ENCODE measurements at places on chromosomes 6 and 20.

DNA sequence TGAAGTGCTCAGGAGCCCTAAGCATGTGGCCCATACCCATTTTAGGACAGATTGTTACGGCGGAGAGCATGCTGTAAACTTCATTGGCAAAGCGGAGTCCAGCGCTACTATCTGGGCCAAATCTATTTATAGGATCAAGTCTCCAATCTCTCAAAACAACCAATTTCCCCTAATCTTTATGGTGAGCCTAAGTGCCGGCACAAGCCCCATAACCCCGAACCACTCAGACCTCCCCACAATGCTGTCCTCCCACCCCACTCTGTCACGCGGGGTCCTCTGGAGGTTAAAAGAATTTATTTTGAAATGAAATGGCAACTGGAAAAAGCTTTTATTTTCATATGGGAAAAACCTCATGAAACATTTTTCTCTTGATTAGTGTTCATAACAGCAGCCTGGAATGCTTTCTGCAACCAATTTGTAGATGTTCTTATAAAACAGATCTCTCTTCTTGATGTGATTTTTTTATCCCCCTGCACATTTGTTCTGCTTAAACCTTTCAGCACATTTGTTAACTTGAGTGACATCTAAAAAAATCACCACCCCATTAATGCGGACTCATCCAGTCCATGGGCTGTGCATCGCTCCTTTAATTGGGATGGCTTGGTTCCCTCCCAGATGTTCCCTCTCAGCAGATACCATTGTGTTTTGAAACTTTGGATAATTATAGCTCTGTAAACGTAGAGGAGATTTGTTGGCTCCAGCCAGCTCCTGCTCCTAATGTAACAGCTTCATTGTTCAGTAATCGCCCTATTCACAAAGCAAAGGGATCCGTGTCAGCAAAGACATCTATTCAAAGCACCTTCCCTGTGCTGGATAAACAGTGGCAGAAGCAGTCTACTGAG is 323.6 kb downstream of the CD83 start:
- DNase-seq = no peak

DNA sequence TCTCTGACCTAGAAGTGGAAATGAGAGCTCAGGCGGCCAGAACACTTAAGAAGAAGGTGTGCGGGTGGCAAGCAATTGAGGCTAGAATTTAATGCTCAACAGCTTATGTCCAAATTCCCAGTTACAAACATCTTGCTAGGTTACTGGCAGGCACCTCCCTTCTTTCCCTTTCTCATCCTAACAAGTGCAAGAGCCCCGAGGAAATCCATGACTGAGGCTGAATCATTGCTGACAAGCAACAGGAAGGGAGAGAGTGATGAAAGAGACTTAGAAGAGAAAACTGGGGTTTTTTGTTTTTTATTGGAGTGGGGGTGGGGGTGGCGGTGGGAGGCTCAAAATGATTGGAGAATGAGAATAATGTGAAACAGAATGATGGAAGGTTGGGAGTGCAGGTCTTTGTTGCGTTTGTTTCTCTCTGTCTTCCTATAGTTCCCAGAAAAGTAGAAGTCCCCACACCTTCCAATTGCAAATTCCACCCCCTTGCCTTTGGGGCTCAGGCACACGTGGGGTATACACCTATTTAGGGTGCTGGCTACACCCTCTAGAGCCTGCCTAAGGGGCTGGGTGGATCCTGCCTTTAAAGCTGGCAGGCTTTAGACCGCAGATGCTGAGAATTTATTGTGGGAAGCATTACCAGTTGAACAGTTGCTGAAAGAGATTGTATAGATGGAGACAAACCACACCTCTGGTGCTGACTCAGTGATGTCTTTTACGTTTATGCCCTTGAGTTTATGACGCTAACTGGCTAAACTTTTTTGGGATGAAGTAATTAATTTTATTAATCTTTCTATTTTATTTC is 1.4 kb downstream of the FAM83B start:
- DNase-seq = no peak

DNA sequence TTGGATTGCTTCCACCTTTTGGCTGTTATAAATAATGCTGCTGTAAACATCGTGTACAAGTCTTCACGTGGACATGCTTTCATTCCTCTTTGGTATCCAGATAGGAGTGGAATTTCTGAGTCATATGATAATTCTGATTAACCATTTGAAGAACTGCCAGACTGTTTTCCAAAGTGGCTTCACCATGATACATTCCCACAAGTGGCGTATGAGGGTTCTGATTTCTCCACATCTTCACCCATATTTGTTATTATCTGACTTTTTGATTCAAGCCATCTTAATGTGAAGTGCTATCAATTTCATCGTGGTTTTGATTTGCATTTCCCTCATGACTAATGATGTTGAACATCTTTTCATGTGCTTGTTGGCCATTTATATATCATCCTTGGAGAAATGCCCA is 2.9 kb upstream of the SNRPB start:
- no peak for DNase-seq

GRCh38 chr6:164106345-164106769 is 691.8 kb downstream of the QKI start:
- peak; percentile 76 for DNase-seq

DNA sequence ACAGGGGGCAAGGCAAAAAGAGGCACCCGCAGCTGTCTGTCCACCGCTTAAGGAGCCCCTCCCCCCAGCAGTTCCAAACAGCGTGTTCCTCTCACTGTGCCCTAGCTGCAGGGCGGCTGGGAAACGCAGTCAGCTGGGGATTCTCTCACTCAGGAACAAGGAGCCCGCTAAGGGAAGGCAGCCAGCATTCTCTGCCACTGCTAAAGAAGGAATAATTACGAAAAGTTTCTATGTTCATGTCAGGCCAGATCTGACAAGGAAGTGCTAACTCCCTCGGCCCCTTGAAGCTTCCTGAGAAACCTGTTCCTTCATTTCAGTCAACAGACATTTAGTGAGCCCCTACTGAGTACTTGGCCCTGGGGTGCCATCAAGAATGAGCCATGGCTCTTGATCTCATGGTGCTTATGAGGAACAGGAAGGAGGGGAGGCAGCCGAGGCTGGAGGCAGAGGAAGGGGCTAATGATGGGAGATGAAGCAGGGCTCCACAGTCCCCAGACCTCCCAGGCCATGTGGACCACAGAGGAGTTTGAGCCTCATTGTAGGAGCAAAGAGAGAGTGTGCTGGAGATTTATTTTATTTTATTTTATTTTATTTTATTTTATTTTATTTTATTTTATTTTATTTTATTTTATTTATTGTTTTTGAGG is 101.7 kb upstream of the PMEPA1 start:
- no peak for DNase-seq

- no peak for DNase-seq
Observed at GRCh38 chr20:7693761-7694160, 246.5 kb downstream of the HAO1 start.

DNA sequence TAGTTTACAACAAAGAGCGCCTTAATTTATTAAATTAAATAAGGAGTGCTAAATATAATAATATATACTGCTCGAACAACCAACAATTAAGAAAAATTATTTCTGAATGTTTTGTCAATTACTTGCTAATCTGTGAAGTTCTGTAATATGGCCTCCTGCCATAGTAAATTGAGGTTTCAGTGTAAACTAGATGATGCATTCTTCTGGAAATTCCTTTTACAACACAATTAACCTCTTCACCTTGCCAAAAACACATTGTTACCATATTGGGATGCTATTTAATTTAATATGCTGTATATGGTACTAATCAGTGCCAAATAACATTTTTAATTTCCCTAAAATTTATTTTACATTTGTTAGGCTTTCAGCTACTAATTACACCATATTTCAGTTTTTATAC is 808.4 kb upstream of the CITED2 start:
- no peak for DNase-seq

- no peak for DNase-seq
Observed at GRCh38 chr6:41929924-41930323, 8.6 kb downstream of the BYSL start.

DNA sequence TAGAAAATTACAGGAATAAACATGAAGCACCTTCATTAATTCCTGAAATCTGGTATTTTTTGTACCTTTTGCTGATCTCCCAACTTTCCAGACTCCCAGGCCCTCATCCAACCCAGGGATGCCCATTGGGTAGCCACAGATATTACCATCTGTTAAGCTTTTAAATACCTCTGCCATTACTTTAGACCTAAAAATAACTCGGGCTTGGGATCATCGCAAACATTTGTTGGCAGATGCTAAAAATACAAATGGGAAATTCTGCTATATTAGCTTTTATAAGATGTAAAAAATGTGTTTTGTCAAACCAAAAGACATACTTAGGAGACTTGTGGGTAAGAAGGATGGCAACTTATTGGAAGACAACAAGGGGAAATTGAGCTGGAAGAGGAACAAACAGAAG is 376.1 kb downstream of the CENPW start:
- DNase-seq = no peak

- no peak for DNase-seq
Observed at GRCh38 chr6:3801960-3802359, 47.2 kb upstream of the FAM50B start.

DNA sequence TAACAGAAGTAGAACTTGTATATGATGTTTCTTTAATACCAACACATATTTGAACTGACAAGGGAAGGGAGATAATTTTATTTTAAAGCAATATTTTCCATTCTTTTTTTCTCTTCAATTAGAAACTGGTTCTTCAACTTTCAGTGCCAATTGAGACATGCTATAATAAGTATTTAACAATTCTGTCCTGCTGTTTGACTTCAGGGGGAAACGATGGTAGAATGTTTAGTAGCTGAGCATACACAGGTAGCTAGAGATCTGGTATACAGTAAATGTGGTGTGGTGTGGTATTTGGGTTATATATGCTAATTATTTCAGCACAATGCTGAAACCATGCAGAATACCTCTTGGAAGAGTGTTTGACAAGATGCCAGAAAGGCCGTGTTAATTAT is 156.9 kb downstream of the ARID1B start:
- no peak for DNase-seq

DNA sequence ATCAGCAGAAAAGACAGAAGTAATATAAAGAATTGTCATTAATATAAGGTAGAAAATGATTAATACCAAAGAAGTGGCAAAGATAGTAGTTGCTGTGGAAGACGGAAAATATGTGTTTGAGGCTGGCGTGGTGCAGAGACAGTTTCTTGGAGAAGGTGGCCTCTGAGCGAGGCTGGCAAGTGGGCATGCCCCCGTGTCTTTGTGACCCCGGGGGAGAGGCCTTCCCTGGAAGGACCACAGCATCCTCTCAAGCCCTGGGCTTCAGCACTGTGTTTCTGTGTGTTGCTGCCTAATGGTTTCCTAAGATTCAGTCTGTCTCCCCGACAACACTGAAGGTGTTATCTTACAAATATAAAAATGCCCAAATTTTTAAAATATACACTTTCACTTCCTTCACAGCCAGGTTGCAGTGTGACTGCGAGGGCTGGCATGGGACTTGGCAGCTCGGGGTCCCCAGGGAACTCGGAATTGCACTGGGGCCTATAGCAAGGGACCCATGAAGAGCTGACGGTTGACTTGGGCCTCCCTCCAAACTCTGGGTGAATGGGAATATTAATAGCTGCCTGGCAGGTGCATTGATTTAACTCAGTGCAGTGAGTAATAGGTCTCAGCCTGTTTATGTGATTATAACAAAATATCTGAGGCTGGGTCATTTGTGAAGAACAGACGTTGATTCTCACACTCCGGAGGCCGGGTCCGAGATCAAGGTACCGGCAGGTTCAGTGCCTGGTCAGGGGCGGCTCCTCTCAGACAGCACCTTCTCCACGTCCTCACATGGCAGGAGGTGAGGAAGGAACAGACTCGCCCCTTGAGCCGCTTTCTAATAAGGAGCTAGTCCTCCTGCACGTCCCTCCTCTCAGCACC is 47.4 kb upstream of the AFDN start:
- no peak for DNase-seq

GRCh38 chr6:31617010-31617409 is 2.0 kb downstream of the AIF1 start:
- no peak for DNase-seq

DNA sequence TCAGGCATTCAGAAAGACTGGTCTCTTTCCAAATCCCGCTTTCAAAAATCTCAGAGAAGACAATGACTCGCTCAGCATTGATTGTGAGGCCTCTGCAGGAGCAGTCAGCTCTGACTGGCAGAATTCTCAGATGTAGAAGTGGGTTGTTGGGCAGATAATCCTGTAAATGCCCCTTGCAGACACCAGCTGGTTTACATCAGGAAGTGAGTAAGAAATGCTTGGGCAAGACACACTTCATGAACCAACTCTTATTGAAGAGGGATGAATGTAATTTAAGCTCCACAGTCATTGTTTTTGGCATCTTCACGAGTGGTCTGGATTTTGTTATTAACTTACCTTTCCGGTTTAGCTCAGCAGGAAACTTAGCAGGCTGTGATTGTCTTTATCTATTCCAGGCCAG is 166.6 kb downstream of the PLCB4 start:
- no peak for DNase-seq

DNA sequence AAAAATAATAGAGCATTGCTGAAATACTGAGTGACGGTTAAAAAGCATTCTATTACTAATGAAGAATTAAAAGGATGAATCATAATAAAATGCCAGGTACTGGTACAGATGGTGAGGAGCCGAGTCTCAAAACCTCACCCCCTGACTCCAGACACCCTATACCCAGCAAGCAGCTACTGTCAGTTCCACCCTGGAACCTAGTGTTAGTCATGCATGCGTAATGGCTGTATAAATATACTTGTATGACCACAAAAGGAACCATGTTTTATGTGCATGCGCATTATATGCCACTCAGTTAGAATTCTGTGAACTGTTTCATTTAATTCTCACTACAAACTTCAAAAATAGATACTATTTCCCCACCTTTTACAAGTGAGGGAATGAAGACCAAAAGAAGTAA is 568.7 kb upstream of the RNF217 start:
- no peak for DNase-seq

DNA sequence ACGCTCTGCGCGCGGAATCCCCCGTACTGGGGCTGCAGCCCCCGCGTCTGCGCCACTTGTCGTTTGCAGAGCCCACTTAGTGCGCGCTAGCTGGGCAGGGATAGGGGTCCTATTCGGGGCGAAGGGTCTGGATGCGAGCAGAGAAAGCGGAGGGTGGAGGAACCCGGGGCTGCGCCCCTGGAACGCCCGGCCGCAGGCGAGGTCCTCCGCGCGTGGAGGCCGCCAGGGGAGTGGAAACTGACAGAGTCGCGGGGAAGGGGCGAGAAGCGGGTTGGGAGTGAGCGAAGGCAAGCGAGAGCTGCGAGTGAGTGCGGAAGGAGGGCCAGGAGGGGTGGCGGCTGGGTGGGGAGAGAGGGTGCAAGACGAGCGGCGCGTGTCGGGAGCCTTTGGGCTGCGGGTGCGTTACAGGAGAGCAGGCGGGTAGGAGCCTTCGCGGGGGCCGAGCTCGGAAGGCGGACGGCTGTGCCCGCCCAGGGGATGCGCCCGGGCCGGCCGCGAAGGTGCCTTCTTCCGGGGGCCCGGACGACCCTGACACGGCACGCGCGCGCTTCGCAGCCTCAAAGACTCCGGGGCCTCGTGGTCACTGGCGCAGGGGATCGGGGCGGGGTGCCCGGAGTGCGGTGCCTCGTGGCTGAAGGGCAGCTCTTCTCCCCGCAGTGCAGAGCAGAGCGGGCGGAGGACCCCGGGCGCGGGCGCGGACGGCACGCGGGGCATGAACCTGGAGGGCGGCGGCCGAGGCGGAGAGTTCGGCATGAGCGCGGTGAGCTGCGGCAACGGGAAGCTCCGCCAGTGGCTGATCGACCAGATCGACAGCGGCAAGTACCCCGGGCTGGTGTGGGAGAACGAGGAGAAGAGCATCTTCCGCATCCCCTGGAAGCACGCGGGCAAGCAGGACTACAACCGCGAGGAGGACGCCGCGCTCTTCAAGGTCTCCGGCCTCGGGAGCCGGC is 1.2 kb downstream of the IRF4 start:
- DNase-seq = peak; percentile 56

GRCh38 chr20:7383216-7383615 is 557.0 kb downstream of the HAO1 start:
- no peak for DNase-seq

Data from iPS-NIHi11 (cell line).